Stimulated activated CD8-positive, alpha-beta memory T cell treated with anti-CD3 and anti-CD28 coated beads, Interleukin-7, amount 100 ng/mL, for 1 hour (primary cell): ENCODE measurements at places on chromosomes 2 and 18.

GRCh38 chr2:85588645-85589044, 4.4 kb downstream of the VAMP5 start:
- no peak for DNase-seq

- DNase-seq: no peak
Observed at GRCh38 chr18:24785019-24785418, 324.6 kb downstream of the HRH4 start.

- no peak for DNase-seq
Observed at GRCh38 chr2:173030561-173031490, 44.8 kb upstream of the MAP3K20 start.

GRCh38 chr2:15813481-15814266, 126.7 kb upstream of the MYCN start:
- DNase-seq: no peak

DNA sequence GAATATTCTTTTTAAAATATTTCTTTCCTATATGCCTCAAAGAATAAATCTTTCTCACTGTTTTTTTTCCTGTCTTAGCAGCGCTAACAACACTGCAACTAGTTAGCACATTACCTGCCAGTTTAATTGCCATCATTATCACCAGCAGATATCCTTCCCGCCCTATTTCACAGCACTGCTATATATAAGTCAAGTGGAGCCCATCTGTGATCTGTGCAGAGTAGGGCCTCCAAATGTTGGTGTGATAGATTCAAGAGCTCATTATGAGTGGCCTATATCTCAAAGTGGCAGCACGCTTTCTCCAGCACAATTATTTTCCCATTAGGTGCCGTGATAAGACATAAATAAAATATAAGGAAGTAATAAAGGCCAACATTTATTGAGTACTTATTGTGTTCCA, 19.8 kb upstream of the RGPD4 start:
- no peak for DNase-seq

DNA sequence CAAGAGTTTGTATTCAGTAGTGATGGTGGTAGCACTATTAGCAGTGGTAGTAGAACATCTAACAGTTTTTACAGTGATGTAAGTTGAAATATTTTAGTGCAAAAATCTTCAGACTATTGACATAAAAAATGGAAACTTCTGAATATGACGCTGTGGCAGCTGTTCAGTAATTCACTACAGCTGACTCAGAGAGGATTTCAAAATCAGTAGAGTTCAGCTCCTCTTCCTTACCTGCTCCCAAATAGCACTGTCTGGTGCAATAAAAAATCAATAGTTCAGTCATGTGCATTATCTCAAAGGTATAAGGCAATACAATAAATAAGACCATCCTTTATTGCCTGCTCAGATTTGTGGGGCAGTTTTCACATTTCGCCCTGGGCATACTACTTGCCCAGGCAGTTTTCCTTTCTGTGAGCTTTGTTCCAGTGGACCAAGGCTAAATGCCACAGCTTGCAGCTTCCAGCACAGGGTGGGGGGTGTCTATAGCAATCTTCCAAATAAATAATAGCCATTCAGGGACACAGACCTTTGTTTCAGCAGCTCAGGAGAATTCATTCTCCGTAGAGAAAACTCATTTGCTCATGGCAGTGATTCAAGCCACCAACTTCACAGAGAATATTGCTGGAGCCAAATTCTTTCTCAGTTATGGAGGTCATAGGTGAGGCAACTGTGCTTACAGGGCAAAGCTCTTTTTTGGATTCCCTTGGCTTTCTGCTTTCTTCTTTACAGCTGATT, 33.9 kb upstream of the GORASP2 start:
- no peak for DNase-seq

GRCh38 chr2:223909001-223909741, 36.0 kb downstream of the WDFY1 start:
- no peak for DNase-seq

- no peak for DNase-seq
Observed at GRCh38 chr2:127618551-127619202, 27.3 kb upstream of the GPR17 start.

GRCh38 chr2:228556717-228557116, 375.2 kb upstream of the SPHKAP start:
- no peak for DNase-seq

GRCh38 chr2:99425022-99425421, 64.8 kb downstream of the REV1 start:
- DNase-seq: no peak

DNA sequence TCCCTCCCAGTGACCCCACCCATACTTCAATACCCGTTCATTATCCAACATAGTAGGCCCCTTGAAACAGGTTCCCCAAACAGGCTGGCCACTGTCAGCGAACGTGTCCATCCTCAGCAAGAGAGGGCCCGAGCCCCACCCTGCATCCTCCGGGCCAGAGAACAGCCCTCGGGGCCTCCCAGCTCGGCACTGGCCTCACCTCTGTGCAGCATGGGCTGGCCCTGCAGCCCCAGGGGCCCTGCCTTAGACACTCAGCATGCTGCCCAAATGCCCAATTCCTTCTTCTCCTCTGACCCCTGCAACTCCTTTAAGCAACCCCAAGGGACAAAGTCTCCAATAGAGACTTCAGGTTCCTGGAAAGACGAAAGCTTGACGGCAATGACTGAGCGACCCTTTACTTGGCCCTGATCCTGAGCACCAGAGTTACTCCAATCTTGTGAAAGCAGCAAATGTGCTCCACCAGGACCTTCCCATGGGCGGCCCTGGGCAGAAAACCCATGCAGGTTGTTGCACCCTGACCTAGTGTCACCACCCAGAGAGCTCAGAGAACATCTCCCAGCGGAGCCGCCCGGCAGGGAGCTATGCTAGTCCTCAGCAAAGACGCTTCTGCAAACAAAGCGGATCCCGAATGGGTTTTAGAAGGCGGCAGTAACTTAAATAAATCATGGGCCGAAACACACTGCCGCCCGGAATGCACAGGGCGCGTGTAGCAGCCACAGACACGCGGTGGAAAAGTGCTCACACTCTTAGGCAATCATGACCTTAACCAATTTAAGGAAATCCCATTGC, 782 bp downstream of the COL6A3 start:
- DNase-seq: no peak

- DNase-seq: no peak
Observed at GRCh38 chr18:78645216-78645615, 334.4 kb upstream of the SALL3 start.

DNA sequence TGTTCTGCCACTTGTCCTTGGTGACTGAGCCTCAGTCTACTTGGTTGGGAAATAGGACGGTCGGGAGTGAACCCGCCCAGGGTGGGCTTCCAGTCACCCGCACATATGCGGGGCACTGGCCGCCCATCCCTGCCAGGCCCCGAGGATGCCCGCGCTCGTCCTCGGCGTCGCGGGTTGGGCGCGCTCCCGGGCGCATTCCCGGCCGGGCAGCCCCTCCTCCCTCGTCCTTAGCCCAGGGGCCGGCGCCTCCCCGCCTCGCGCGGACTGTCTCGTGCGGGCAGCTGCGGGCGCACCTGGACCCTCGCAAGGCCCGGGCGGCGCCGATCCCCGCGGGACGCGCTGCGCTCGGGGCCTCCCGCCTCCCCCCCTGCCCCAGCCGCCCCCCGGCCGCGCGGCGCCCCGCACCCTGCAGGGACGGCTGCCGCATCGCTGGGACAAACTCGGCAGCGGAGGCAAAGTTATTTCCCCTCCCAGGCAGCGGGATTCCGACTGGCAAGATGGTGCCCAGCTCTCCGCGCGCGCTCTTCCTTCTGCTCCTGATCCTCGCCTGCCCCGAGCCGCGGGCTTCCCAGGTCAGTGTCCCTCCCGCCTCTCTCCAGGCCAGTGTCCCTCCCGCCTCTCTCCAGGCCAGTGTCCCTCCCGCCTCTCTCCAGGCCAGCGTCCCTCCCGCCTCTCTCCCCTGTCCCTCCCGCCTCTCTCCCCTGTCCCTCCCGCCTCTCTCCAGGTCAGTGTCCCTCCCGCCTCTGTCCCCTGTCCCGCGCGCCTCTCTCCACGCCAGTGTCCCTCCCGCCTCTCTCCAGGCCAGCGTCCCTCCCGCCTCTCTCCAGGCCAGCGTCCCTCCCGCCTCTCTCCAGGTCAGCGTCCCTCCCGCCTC, at the start of gene FBLN7:
Gene FBLN7 (plus strand): TSS at position 227 of the 874 bp plus-strand sequence. CDS start 271 bp downstream, at position 498.
- DNase-seq: no peak

DNA sequence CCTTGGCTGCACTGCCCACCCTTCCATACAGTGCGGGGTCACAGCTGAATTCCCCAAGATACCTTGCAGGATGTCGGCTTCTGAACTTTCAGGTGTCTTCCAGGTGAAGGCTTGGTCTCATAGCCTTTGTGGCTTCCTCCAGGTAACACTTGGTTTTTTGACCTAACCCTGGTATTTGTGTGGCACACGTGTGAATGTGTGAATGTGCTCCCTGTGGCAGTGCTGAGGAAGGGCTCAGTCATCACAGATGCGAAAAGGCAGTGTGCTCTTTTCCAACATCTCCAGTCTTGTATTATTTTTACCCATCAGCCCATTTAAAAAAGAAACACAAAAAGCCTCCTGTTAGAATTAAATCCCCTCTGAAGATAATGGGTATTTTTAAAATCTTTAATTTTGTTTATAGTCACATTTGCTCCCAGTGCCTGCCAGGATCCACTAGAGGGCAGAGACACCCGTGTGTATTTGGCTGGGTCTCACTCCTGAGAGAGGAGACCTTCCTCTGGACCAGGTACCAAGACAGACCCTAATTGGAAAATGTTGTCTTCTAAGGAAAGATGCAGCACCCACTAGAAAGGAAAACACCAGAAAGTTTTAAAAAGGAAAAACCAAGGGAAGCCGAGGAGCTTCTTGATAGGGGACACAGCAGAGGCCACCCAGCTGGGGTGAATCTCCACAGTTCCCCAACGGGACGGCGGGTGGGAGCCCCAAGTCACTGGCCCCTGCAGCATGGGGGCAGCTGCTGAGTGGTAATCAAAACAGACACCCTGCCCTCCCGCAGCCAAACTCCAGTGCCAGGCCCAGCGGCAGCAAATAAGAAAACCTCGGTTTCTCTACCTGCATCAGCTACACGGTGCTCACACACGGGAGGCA, 27.7 kb downstream of the FAM110C start:
- no peak for DNase-seq

- no peak for DNase-seq
Observed at GRCh38 chr2:19035238-19035637, 323.2 kb downstream of the OSR1 start.

GRCh38 chr18:30991397-30991796, 51.1 kb downstream of the DSC3 start:
- no peak for DNase-seq

GRCh38 chr2:226526716-226527115, 272.9 kb downstream of the IRS1 start:
- DNase-seq: no peak

- DNase-seq: no peak
Observed at GRCh38 chr2:204982303-204982702, 437.0 kb downstream of the PARD3B start.

- no peak for DNase-seq
Observed at GRCh38 chr2:858646-859045, 92.0 kb upstream of the SNTG2 start.
